Smooth muscle cell of the brain vasculature (primary cell): ENCODE measurements at places on chromosomes 5 and 9.

- no peak for DNase-seq
These were observed 165.3 kb downstream of the NFIB start for GRCh38 chr9:14148501-14149103.

DNA sequence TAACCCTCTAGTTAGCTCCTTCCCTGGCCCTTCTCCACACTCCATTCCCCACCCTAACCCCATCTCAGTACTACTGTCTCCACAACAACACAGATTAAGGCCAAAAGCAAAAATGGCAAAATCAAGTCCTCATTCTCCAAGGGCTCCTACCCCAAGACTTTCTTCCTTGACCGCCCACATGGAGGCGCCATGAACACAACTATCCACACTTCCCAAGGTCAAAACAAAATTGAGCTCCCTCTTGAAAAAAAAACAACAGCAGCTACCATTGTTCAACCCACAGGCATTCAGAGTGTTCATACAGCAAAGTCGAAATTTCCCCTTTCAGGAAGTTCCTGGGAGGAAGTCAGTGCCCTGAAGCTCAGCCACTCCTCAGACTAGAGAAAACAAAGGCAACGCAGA is 54.4 kb downstream of the GNAQ start:
- peak; percentile 67 for DNase-seq

DNA sequence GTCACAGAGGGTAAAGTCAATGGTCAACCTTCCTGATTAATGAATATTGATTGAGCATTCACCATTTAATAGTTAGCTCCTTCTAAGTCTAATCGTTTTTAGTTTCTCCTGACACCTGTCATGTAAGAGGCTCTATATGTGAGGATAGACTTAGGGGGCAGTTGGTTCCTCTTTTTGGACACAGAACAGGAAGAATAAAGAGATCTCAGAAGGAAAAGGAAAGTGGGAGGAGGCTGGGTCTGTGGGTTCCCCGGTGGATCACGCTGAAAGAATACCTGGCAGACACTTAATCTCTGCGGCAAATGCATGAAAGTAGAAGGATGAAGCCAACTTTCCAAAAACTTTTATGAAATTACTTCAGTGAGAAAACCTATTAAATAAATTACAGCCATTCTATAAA is 98.4 kb downstream of the PDE4D start:
- DNase-seq: no peak

- no peak for DNase-seq
These were observed 129.1 kb upstream of the LPAR1 start for GRCh38 chr9:111167341-111167740.
